ENCODE measurements at places on chromosomes 3 and 15.

GRCh38 chr3:64163019-64163754, 62.1 kb downstream of the PRICKLE2 start:
- DNase-seq = no peak

GRCh38 chr3:4231041-4231440, 72.1 kb upstream of the SETMAR start:
- no peak for DNase-seq

GRCh38 chr15:87614704-87615103, 641.8 kb downstream of the NTRK3 start:
- no peak for DNase-seq

- no peak for DNase-seq
Measured at GRCh38 chr3:169871129-169871886, 1.6 kb upstream of the LRRC31 start.

DNA sequence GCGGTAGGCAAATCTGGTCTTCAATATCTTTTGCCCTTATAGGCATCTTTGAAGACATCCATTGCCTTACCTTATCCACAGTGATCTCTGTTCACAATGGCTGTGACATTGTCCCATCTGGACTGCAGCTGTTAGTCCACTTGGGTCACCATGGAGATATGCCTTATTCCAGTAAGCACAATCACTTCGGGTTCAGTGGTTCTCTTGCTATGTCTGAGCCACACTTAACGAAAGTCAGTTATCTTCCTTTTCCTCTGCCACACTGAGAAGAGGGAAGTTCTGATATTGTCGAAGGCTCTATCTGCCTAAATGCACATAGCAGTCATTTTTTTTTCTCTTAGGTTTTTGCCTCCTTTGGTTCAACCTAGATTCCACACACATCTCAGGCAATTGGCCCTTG, 119.0 kb upstream of the SATB1 start:
- no peak for DNase-seq

DNA sequence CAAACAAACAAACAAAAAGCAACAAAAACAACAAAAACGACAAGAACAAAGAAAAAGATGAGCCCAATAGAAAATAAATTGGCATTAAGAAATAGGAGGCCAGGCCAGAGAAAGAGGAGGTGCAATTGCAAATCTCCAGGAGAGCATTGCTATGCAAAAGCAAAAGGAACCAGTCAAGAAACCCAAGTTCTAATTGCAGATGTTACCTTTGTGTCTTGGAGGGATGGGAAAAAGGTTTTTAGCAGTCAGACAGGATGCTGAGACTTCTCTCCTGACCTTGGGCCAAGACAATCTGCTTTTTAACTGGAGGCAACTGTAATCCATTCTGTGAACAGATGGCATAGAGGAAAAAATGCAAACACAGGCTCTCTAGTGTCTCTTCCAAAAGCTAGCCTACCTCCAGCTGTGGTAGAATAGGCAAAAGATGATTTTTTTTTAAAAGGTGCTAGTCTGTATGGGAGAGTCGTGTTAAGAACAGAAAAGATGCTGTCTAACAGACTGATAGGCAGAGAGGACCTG, 56.4 kb downstream of the LSAMP start:
- DNase-seq = no peak

- DNase-seq = no peak
Measured at GRCh38 chr3:138066383-138066782, 49.0 kb downstream of the DZIP1L start.

DNA sequence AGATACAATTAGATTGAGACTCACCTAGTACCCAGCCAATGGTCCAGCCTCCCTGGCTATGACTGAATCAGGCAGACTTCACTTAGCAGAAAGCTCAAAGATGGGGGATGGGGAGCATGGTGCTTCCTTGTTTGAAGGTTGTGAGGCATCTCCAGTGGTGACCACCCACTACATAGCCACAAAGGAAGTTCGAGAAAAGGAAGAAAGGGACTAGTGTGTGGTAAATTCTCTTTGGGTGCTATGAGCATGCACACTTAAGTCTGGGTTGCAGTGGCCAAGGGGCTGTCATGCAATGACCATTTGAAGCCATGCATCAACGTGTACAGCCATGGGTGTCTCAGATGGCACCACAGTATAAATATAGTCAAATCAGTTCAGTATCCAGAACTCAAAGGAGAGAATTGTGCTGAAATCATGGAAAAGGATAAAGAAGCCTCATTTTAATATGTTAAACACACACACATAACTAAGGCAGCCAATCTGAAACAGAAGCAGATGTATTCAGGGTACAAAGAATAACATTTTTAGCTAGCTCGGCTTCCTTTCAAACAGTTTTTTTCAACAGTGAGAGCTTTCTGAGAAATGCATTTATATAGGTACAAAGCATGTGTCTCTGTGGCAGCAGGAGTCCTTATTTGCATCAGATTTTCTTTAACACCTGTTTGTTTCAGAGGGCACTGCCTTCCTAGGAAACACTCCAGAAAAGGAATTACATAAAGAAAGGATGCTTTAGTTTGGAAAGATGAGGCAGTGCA, 275.5 kb downstream of the GAP43 start:
- no peak for DNase-seq

DNA sequence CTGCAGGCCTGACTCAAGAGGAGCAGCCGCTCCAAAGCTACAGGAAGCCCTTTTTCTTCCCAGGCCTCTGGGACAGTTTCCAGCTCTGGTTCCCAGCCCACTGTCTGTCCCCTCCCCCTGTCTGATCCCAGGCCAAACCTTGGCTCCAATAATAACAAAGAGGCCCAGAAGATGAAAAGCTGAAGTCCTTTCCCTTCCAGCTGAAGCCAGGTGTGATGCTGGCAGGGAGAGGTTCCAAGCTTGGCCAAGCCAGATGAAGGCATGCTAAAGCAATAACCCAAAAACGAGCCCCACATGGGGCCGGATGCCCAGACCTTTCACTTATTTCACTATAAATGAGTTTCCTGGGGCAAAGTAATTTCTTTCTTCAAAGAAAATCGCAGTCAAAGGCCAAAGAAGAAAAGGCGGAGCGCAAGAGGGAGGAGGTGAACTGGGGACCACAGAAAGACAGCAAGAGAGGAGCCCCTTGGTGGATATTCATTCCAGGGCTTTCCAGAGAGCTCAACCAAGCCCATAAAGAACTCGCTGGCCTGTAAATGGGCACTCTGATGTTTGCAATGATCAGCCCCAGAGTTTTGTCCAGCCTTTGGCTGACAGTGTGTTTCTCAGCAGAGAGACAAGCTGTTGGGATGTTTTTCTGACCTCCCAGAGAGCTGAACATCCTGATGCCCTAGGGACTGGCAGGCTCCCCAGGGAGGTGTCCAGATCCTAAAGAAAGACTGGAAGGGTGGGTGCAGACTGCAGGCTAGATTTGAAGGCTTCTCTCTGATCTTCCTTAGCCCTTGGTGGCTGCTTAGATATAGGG, 157.6 kb downstream of the UACA start:
- DNase-seq = no peak

DNA sequence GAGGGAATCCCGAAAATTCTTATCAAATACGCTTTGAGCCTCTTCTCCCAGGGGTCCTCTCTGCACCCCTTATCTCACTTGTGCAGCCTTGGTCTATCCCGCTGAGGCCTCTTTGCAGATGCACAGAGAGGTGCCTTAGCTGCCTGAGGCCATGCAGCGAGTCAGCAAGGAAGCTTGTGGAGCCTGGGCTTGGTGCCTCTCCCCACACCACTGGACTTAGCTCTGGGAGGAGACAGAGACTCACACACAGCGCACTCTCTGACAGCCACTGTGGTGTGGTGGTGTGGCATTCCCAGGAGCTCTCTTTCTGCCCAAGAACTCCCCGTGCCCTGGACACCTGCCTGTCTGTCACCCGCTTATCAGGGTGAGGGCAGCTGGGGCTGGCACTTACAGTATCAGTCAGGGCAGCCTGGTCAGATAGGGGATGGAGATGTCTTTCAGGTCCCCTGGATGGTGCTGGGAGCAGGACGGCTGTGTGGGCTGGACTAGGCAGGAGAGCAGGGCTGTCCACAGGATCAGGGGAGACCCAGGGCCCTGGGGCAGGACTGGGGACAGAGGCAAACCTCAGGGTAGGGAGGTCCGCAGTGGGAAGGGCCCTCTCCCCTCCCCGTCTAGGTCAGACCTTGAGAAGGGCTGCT, 10.2 kb upstream of the LINGO1 start:
- DNase-seq = no peak

- no peak for DNase-seq
Measured at GRCh38 chr3:25294169-25294805, 133.8 kb upstream of the RARB start.

GRCh38 chr3:181694805-181695660, 16.7 kb upstream of the SOX2 start:
- no peak for DNase-seq

- DNase-seq = no peak
Measured at GRCh38 chr3:30775040-30775439, 119.4 kb downstream of the GADL1 start.

DNA sequence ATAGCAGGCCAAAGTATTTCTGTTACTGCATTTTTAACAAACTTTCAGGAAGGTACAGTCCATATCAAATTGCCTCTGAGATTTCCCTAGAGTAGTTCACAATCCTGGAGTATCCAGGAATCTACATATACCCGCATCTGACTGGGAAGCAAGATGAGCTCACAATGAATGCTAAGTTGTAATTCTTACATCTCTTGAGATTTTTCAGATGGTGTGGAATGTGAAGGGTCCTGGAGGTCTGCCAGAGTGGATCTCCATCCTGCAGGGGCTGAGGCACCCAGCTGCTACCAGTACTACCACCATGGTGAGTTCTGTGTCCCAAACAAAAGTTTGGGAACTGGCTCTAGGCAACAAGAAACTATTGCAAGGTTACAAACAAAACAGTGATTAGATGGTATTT, 156.7 kb upstream of the CCDC54 start:
- DNase-seq = no peak

DNA sequence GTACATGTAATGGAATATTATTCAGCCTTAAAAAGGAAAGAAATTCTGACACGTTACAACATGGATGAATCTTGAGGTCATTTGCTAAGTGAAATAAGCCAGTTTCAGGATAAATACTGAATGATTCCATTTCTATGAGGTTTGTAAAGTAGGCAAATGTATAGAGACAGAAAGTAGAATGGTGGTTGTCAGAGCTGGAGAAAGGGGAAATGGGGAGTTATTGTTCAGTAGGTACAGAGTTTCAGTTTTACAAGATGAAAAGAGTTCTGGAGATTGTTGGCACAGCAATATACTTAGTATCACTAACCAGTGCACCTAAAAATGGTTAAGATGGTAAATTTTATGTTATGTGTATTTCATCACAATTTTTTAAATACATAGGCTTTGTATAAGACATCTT, 60.6 kb downstream of the USP8 start:
- DNase-seq = no peak

- no peak for DNase-seq
Measured at GRCh38 chr3:160395297-160395696, 3.7 kb downstream of the IFT80 start.

DNA sequence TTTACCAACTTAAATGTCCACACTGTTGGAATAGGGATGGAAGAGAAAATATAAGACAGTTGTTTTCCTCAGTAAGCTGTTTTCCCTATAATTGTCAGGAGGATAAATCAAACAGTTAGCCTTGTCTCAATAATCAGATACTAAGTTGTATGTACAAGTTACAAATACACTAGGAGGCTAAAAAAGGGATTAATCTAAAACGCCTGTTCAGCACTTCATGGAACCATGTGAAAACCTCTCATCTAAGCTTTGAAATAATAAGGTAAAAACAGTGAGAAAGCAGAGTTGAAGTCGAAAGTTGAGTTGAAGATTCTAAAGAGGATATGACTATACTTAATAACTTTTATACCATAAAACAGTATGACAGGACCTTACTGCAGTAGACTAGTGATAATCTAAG, 62.0 kb downstream of the CALML4 start:
- no peak for DNase-seq

GRCh38 chr15:58472821-58473581, 41.2 kb downstream of the LIPC start:
- peak; percentile 5 for DNase-seq

Data from stimulated activated CD8-positive, alpha-beta memory T cell treated with anti-CD3 and anti-CD28 coated beads, Interleukin-2, amount 100 ng/mL, for 1 hour (primary cell).